Neural progenitor cell (in vitro differentiated cells): ENCODE measurements at places on chromosomes 3 and 15.

- no peaks in the 10 kb centered on the region for H3K4me1 ChIP-seq
- H3K27ac ChIP-seq: no peak overlapping the region
- H3K4me3 ChIP-seq: no peak overlapping the region
- H3K36me3 ChIP-seq: no peaks in the 10 kb centered on the region
- H3K27me3 ChIP-seq: no peaks in the 10 kb centered on the region
- no peak for DNase-seq
Measured at GRCh38 chr3:30470496-30470895, 135.9 kb upstream of the TGFBR2 start.

DNA sequence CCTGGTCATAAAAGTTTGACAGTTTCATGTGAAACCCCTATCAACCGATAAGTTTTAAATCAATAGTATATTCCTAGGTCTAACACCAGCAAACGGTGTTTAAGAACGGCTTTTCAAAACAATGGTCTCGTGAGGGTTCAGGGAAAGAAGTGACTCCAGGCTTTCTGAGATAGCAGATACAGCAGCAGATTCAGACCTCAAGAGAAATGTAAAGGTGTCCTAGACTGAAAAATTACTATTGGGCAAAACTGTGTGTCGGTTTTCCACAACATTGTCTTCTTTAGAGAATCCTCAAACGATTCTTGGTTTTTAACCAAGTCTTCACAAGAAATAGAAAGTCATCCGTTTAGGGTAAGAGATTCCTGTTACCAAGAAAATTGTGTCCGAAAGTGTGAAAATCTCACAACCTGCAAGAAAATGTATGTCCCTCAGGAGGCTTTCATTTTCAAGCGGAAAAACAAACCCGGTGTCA is 1.2 kb downstream of the SETD2 start:
- H3K4me1 ChIP-seq: peaks cover 27% of the 10 kb centered on the region
- H3K27me3 ChIP-seq: no peaks in the 10 kb centered on the region

GRCh38 chr3:196414469-196414868 is 17.8 kb downstream of the UBXN7 start:
- no peak for DNase-seq
- H3K27me3 ChIP-seq: no peaks in the 10 kb centered on the region
- H3K36me3 ChIP-seq: no peaks in the 10 kb centered on the region
- no peaks in the 10 kb centered on the region for H3K4me1 ChIP-seq
- H3K4me3 ChIP-seq: no peak overlapping the region
- H3K27ac ChIP-seq: no peak overlapping the region

DNA sequence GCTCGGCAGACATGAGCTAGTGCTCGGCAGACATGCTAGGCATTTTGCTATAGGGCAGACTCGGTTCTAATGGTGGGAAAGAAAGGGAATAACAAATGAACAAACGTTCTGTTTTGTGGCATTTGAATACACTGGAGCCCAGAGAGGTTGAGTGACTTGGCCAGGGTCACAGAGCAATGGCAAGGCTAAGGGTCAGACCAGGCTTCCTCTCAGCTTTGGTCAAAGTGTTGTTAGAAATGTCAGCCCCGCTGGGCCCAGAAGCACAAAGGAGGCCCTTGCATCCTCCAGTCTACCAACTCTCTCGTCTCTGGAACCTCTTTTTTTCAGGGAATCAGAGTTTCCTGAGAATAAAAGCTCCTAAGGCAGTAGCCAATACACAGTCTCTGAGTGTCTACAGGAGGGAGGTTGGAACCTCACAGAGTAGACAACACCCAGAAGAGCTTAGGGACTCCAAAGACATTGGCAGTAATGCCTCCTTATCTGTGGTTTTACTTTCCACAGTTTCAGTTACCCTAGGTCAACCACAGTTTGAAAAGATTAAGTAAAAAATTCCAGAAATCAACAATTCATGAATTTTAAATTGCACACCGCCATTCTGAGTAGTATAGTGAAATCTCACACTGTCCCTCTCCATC is 47.3 kb downstream of the SSUH2 start:
- no peak overlapping the region for H3K27ac ChIP-seq
- H3K36me3 ChIP-seq: no peaks in the 10 kb centered on the region
- no peak overlapping the region for H3K4me3 ChIP-seq
- no peaks in the 10 kb centered on the region for H3K27me3 ChIP-seq

DNA sequence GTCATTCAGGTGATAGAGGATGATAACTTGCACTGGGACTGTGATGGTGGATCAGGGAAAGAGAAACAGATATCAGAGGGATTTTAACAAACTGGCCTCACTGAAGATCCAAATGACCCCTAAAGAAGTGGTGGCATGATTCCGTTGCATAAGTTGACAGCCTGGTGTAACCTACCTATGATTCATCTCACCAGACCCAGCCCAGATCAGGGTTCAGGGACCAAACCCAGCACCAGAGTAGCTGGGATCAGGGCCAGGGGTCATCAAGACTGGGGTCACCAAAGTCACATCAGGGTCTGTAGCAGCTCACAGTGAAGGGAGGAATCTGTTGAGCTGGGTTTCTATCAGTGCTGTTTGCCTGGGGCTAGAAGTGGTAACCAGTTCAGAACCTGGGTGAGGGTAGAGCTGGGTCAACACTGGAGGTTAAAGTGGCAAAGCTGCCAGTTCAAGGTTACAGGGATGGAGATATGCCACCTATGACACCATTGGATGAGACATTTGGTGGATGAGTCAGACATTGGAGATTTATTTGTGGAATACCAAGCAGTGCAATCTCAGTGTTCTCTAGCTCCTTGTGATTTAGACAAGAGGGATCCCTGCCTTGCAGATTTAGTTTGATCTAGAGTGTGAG is 35.9 kb downstream of the CASR start:
- H3K4me1 ChIP-seq: no peaks in the 10 kb centered on the region
- H3K36me3 ChIP-seq: no peaks in the 10 kb centered on the region
- H3K4me3 ChIP-seq: no peak overlapping the region

DNA sequence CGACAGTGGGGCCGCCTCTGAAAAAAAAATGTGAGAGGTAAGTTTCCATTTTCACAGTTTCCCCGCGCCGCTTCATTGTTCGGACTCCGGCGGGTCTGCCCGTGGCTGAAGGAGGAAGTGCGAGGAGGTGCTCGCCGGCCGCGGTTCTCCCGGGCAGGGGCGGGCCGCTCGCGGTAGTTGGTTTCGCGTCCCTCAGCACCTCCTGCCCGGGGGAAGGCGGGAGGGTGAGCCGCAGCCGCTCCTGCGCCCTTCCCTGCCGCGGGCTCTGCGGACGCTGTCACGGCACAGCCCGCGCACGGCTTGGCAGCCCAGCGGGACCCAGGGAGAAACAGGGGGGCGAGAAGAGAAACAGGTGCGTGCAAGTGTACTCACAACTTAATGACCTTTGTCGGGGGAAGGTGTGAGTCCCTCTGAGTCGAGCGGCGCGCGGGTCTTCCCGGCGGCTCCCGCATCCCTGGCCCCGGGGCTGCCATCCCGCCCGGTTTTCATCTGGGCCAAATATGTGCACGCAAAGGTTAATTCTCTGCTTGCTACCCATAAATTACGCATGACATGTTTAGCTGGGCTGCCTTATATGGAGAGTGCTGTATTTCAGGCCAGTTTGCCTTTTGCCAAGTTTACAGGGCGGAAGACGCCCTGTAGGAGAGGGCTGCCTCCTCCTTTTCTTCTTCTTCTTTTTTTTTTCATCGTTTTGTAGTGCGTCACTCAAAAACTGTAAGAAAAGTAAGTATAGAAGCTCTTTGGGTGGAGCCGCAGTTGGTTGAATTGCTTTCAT is 514 bp downstream of the MBNL1 start:
- DNase-seq: peak; percentile 77
- peak overlapping the region; percentile 46 for H3K27ac ChIP-seq
- H3K27me3 ChIP-seq: peaks cover 44% of the 10 kb centered on the region
- peaks cover 6% of the 10 kb centered on the region for H3K4me1 ChIP-seq
- peak overlapping the region; percentile 58 for H3K4me3 ChIP-seq

- no peak overlapping the region for H3K27ac ChIP-seq
- H3K27me3 ChIP-seq: no peaks in the 10 kb centered on the region
- H3K4me3 ChIP-seq: no peak overlapping the region
- H3K4me1 ChIP-seq: no peaks in the 10 kb centered on the region
Measured at GRCh38 chr15:51494411-51495314, 127.9 kb downstream of the DMXL2 start.

DNA sequence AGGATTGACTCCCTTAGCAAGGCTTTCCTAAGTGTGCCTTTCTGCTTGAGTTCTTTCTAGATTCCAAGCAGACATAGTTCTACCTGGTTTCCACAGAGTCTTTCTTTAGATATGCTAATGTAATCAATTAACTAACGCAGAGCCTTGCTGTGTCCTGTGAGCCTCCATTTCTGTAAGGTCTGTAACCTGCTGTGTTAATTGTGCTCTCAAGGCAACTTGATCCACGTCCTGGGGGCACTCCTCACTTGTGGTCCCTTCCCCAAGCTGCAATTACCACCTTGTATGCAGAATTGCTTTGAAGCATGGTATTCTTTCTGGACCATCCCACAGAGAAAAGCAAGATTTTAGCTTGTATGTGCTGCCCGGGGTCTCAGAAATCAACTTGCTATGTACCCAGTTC is 29.5 kb upstream of the THSD4 start:
- peak overlapping the region; percentile 61 for H3K27ac ChIP-seq
- H3K4me3 ChIP-seq: peak overlapping the region; percentile 4

- H3K27ac ChIP-seq: no peak overlapping the region
- H3K4me1 ChIP-seq: no peaks in the 10 kb centered on the region
- H3K36me3 ChIP-seq: no peaks in the 10 kb centered on the region
- DNase-seq: no peak
- H3K27me3 ChIP-seq: no peaks in the 10 kb centered on the region
Measured at GRCh38 chr3:168990134-168990533, 673.4 kb downstream of the MECOM start.

GRCh38 chr3:14368885-14369284 is 33.5 kb upstream of the SLC6A6 start:
- H3K36me3 ChIP-seq: no peaks in the 10 kb centered on the region
- H3K4me3 ChIP-seq: no peak overlapping the region
- H3K4me1 ChIP-seq: peaks cover 21% of the 10 kb centered on the region
- no peaks in the 10 kb centered on the region for H3K27me3 ChIP-seq
- no peak for DNase-seq

GRCh38 chr3:131602011-131602779 is 99.4 kb upstream of the MRPL3 start:
- H3K36me3 ChIP-seq: no peaks in the 10 kb centered on the region
- no peak overlapping the region for H3K27ac ChIP-seq
- H3K27me3 ChIP-seq: no peaks in the 10 kb centered on the region
- no peaks in the 10 kb centered on the region for H3K4me1 ChIP-seq
- peak; percentile 20 for DNase-seq
- H3K4me3 ChIP-seq: no peak overlapping the region
